Suprapubic skin (tissue), 4 donors: ENCODE measurements at places on chromosomes 2 and 18. TPM values are rescaled to one million over a fixed set of nuclear protein-coding genes. Genes with fewer than 3 reads are reported as not detected.
A peak's percentile ranks its signal among the peaks of the same experiment; 100 is the strongest.

DNA sequence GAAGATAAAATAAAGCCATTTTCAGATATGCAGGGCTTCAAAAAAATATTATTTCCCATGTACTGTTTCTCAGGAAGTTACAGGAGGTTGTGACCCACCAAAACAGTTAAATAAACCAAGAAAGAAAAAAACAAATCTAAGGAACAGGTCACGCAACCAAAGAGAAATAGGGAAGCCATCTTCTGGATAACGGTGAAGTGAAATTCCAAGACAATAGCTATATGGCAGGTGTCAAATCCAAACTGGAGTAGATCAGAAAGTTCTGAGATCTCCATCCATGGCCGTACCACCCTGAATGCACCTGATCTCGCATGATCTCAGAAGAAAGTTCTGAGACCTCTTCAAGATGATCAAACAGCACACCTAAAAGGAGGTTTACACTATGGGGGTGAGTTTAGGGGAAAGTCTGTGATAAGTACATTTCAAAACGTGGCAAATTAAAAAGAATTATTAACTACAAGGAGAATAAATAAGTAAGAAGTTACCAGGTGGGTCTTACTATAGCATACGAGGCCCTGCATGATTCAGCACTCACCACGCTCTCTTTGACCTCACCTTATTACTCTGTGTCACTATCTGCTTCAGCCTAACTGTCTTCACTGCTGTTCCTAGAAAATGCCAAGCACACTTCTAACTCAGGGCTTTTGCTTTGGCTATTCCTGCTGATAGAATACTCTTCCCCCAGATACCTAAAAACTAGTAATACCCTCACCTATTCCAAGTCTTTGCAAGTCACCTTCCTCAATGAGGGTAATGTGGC, 29.9 kb downstream of the NBAS start:
- no peaks in the 10 kb centered on the region for H3K27me3 ChIP-seq
- H3K27ac ChIP-seq: no peak overlapping the region
- H3K4me3 ChIP-seq: no peak overlapping the region
- DNase-seq: no peak
- H3K36me3 ChIP-seq: peaks cover 31% of the 10 kb centered on the region
- no peaks in the 10 kb centered on the region for H3K4me1 ChIP-seq

- H3K36me3 ChIP-seq: no peaks in the 10 kb centered on the region
- DNase-seq: no peak
- H3K27me3 ChIP-seq: no peaks in the 10 kb centered on the region
- H3K4me1 ChIP-seq: no peaks in the 10 kb centered on the region
- H3K4me3 ChIP-seq: no peak overlapping the region
Observed at GRCh38 chr2:168369031-168369430, 87.0 kb upstream of the CERS6 start.

GRCh38 chr2:200483729-200484198, 26.1 kb downstream of the KCTD18 start:
- H3K27me3 ChIP-seq: no peaks in the 10 kb centered on the region
- H3K27ac ChIP-seq: no peak overlapping the region
- H3K4me3 ChIP-seq: no peak overlapping the region
- DNase-seq: no peak
- H3K36me3 ChIP-seq: peaks cover 7% of the 10 kb centered on the region
- peaks cover 5% of the 10 kb centered on the region for H3K4me1 ChIP-seq

GRCh38 chr2:224968051-224968450, 74.2 kb downstream of the DOCK10 start:
- no peaks in the 10 kb centered on the region for H3K36me3 ChIP-seq
- H3K27ac ChIP-seq: no peak overlapping the region
- H3K4me1 ChIP-seq: no peaks in the 10 kb centered on the region
- no peak for DNase-seq
- H3K27me3 ChIP-seq: no peaks in the 10 kb centered on the region
- H3K4me3 ChIP-seq: no peak overlapping the region

GRCh38 chr2:113407446-113408099, 29.9 kb upstream of the ZNG1B start:
- no peak overlapping the region for H3K4me3 ChIP-seq
- no peaks in the 10 kb centered on the region for H3K4me1 ChIP-seq
- H3K27ac ChIP-seq: no peak overlapping the region
- H3K27me3 ChIP-seq: peaks cover 10% of the 10 kb centered on the region
- H3K36me3 ChIP-seq: no peaks in the 10 kb centered on the region

DNA sequence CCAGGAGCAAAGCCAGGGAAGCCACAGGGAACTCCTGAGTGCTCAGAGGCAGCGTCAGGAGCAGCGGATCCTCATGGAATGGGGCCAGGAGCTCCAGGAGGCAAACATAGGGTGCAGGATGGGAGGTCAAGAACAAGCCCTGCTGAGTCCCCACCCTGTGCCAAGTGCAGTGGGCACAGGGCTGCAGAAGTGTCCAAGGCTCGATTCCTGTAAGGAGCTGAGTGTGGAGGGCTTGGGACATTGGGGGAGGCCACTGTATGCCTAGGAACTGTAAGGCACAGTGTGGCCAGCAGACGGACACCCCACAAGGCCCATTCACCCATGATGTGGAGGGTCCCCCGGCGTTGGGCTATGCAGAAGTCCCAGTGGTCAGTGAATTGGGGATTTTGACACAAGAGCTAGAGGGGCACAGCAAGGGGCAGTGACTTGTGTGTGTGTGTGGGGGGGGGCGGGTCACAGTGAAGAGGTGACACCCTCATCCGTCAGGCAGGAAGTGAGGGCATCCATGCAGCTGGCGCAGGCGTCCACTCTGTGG, 55.6 kb downstream of the ACKR3 start:
- no peak overlapping the region for H3K4me3 ChIP-seq
- H3K27ac ChIP-seq: no peak overlapping the region
- H3K27me3 ChIP-seq: peaks cover 4% of the 10 kb centered on the region
- no peaks in the 10 kb centered on the region for H3K4me1 ChIP-seq

DNA sequence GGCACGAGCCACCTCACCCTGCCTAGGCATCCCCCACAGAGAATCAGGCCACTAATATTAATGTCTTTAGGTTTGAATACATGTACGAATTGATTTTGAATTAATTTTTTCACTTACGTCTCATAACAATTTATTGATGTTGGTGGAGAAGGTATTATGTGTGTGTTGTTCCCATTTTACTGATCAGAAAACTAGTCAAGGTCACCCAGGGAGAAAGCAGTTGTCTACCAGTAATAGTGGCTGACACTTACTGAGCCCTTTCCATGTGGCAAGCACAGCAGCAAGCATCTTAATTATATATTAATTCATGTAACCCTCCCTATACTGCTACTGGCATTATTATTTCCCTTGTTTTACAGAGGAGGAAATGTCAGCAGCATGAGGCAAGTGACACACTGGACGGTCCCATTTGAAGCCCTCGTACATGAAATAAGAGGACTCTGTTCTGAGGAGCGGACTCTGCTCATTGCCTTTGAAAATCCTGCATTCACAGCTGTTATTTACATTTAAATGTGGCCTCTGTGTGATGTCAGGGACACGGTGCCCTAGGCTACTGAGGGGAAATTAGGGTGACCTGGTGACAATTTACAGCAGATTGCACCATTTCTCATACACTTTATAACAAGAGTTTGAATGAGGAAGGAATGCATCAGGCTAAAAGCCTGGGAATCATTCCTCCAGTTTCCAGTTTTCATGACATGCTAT, 30.9 kb upstream of the KCNE4 start:
- DNase-seq: no peak
- H3K27me3 ChIP-seq: no peaks in the 10 kb centered on the region
- no peak overlapping the region for H3K27ac ChIP-seq
- no peaks in the 10 kb centered on the region for H3K4me1 ChIP-seq
- no peak overlapping the region for H3K4me3 ChIP-seq

DNA sequence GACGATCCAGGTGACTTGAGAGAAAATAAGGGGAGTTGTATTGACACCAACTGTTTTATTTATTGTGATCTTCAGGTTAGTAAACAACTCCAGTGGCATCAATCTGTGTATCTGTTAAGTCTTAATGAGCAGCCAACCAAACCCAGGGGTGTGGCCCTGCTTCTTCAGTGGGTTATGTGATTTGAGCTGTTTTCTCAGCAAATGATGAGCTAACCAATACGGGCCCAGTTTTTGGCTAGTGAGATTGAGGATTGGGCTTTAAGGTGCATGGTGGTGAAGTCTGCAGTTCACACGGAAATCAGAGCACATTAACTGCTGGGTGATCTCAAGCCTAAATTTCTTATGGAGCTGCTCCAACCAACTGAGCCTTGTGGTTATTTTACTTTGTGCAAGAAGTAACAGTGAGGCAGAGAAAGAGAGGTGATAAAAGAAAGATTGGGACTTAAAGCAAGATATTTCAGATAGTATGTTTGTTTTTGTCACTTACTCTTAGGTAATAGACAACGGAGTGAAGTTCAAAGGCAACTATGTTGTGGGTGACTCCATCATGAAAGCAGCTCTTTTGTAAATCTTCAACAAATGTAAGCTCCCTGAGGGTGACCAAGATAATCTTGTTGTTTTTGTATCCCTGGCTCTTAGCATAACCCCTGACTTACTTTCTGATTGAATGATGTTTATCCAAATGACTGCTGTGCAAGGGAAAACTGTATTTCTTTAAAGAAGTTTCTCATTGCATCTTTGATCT, 2.4 kb downstream of the MTCL1 start:
- H3K27ac ChIP-seq: peak overlapping the region; percentile 42
- peak overlapping the region; percentile 60 for H3K4me3 ChIP-seq
- peaks cover 9% of the 10 kb centered on the region for H3K27me3 ChIP-seq
- no peaks in the 10 kb centered on the region for H3K36me3 ChIP-seq

DNA sequence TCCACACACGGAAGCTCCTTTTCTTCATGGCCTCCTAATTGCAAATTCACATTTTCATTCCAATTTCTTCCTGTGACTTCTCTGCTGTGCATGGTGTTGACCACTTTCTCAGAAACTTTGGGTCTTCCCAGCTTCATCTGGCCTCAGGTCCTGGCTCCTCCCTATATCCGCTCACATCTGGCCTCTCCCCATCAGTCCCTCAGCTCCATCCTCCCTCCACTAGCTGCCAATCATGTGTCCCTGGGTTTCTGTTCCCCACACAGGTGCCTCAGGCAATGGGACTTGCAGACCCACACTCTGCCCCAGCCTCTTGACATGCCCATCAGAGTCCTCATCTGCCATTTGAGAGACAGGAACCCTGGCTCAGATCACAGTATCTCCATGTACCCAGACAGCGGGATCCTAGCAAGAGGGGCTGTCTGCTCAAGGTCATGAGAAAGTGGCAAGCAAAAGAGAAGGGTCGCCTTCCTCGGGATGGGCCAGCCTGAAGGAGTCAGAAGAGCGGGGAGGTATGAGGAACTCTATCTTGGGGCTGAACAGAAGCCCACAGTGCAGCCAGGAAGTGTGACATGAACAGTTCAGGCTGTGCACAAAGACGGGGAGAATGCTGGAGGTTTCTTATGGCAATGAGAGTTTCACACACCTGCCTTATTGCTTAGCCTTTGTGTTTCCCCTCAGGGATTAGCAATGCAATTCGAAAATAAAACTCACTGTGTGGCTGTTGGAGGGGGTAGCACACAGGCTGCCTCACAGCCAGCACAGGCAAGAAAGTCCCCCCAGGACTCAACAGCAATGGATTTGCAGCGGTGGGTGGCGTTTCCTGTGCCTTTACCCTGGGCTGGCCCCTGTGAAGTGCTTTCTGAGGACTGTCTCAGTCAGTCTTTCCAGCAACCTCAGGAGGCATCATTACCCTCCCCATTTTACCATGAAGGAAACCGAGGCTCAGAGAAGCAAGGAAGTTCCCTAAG, 69.5 kb downstream of the COPS8 start:
- no peaks in the 10 kb centered on the region for H3K36me3 ChIP-seq
- H3K4me1 ChIP-seq: peaks cover 22% of the 10 kb centered on the region
- peak overlapping the region; percentile 90 for H3K27ac ChIP-seq
- H3K4me3 ChIP-seq: no peak overlapping the region
- no peak for DNase-seq

DNA sequence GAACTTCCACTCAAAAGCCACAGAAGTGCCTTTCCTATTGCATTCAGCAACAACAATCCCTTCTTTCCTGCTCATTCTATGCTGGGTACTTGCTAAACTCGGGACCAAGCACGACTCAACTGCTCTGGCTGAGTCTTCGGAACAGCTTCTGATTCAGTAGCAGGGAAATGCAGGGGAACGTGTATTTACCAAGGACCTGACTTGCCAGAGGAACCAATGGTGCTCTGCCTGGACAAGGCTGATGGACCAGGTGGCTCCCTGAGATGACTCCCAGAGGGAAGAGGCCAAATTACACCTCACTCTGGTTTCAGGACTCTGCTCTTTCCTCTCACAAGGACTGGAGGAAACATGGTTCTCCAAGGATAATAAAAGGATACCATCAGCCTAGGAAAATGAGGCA, 12.2 kb downstream of the CXCR2 start:
- no peak overlapping the region for H3K4me3 ChIP-seq
- no peaks in the 10 kb centered on the region for H3K36me3 ChIP-seq
- H3K27me3 ChIP-seq: peaks cover 12% of the 10 kb centered on the region
- DNase-seq: no peak
- H3K27ac ChIP-seq: no peak overlapping the region

DNA sequence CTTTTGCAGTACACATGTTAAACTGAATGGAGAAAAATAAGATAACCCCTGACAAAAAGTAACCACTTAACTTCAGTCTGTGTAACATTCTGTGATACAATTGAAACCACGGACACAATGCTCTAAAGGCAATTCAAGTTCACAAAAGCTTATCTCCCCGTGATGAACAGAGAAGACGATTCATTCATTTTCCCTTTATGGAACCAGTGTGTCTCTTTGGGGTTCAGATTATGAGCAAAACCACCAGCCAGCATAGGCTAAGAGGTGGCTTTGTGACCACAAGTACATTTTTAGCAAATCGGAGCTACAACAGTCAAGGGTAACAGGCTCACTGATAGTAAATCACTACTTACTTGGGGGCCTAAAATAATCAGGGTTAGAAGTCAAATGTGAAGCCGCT, 120.6 kb upstream of the SMAD7 start:
- H3K36me3 ChIP-seq: no peaks in the 10 kb centered on the region
- DNase-seq: no peak
- no peak overlapping the region for H3K4me3 ChIP-seq
- H3K27me3 ChIP-seq: no peaks in the 10 kb centered on the region
- H3K4me1 ChIP-seq: no peaks in the 10 kb centered on the region
- H3K27ac ChIP-seq: no peak overlapping the region

DNA sequence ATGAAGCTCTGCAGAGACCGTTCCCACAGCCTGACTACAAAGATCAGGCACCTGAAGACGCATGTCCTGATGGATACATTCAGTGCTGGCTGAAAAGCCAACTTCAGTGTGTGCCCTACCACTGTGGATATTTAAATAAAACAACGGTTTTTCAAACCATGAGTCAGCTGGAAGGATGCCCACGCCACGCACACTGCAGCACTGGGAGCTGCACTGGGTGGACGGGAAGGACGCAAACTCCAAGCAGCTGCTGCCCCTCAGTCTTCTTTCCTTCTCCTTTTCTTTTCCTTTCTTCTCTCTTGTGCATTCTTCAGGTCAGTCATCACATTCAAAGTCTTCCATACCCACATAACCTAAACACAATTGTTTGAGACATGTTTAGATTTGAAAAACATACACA, 7.9 kb downstream of the TMEM18 start:
- H3K27me3 ChIP-seq: no peaks in the 10 kb centered on the region
- no peak for DNase-seq
- H3K27ac ChIP-seq: no peak overlapping the region
- H3K4me3 ChIP-seq: no peak overlapping the region
- no peaks in the 10 kb centered on the region for H3K4me1 ChIP-seq

GRCh38 chr2:150679456-150680120, 192.1 kb upstream of the RND3 start:
- no peak overlapping the region for H3K27ac ChIP-seq
- H3K36me3 ChIP-seq: no peaks in the 10 kb centered on the region
- H3K4me3 ChIP-seq: no peak overlapping the region
- no peak for DNase-seq

Gene SAG
- not detected for total RNA-seq

Gene ABCB11
- 0.29 TPM for total RNA-seq

Gene TUBA3E
- total RNA-seq: not detected

Gene TMEM247
- total RNA-seq: not detected

Gene VWA3B
- not detected for total RNA-seq

Gene WDR12
- total RNA-seq: 30.2 TPM

Gene FAM110C
- 21.3 TPM for total RNA-seq

Gene CRYGC
- total RNA-seq: not detected
